Urothelium cell line (cell line): ENCODE measurements at places on chromosomes 13 and 19.
A peak's percentile ranks its signal among the peaks of the same experiment; 100 is the strongest.

DNA sequence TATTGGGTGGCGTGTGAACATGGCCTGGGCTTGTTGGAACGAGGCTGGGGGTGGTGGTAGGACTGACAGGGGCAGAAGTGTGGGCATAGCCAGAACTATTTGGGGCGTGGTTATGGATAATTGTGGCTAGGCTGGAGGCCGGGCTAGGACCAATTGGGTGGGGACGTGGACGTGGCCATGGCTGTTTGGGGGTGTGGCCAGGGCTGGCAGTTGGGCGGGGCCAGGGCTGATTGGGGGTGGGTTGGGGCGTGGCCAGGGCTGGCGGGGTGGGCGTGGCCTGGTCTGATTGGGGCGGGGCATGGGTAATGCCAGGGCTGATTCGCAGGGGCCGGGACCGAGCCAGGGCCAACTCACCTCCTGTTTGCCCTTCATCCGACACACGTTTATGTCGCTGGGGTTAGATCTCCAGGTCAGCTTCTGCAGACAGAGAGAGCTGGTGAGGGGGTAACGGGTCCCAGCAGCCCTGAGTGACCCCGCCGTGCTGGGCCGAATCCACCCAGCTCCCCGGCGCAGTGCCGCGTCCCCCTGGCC, 2.8 kb downstream of the SEMA6B start:
- peak; percentile 72 for DNase-seq

DNA sequence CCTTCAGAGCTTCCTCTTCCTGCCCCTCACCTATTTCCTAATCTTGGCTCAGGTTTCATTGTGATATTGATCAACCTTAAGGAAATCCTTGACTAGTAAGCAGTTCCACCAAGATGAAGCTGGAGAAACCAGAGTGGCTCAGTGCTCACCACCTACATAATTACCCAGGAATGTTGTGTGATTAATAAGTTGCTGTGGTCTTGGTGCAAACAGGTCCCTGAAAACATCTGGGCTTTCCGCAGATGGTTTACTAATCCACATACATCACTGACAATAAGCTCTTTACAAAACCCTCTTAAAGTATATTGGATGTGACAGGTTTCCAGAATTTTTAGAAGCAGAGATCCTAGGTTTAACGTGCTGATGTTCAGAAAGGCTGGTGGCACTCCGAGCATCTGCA, 8.6 kb upstream of the SERP2 start:
- no peak for DNase-seq

DNA sequence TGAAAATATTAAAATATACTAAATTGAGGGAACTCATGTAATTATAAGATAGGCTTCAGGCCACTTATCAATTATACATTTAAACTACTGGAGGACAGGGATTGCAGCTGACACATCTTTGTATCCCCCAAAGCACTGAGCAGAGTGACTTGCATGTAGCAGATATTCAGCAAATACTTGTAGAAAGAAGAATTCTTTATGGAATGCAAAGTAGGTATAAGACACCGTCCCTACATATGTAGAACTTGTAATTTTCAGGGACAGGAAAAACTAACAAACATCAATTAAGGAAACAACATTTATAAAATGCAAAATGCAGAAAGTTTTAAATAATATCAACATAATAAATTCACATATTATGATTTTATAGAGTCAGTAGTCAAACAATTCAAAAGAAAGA, 719.2 kb downstream of the OLFM4 start:
- no peak for DNase-seq

DNA sequence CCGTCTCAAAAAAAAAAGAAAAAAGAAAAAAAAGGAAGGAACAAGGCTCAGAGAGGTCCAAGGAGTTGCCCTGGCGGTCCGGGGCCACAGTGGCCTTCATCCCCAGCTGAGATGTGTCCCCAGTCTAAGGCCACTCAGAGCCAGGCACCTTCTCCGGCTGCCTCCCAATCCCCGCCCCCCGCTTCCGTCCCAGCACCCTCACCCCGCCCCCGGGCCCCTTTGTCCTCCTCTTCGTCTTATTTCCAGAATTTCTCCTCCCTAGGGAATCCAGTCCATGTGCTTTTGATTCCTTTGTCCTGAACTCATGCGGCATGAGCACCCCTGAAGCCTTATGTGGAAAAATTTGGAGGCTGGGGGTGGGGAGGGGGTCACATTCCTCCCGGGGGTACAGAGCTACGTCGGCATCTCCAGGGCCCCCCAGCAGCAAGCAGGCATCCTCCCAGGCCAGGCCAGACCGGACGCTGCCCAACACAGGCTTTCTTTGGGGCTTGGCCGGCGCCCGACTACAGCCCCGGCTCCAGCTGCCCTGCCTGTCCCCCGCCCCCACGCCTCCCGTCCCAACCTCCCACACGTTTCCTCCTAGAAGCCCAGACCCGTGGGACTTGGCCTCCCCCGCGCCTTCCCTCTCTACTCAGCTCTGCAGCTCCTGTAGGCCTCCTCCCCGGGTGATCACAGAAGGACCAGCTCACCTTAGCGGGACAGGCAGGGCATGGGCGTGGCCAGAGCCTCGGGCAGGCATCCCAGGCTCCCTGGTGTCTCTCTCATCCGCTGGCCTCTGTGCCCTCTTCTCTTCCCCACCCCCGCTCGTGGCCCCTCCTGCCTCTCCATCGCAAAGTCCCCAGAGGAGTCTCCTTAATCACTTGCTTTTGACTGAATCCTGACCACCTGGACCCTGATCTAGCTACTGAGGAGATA, 17.8 kb upstream of the ADGRE5 start:
- peak; percentile 74 for DNase-seq

GRCh38 chr19:45769821-45770191, 754 bp upstream of the SIX5 start:
- DNase-seq: no peak

GRCh38 chr19:46503848-46504453, 8.3 kb upstream of the PNMA8B start:
- no peak for DNase-seq

GRCh38 chr13:100619940-100620339, 31.4 kb upstream of the GGACT start:
- no peak for DNase-seq

- DNase-seq: peak; percentile 85
These were observed at the start of gene DZIP1 for GRCh38 chr13:95644601-95645052. DZIP1 (minus strand) TSS chr13:95644706; CDS start chr13:95642029, 2,677 bp downstream.

DNA sequence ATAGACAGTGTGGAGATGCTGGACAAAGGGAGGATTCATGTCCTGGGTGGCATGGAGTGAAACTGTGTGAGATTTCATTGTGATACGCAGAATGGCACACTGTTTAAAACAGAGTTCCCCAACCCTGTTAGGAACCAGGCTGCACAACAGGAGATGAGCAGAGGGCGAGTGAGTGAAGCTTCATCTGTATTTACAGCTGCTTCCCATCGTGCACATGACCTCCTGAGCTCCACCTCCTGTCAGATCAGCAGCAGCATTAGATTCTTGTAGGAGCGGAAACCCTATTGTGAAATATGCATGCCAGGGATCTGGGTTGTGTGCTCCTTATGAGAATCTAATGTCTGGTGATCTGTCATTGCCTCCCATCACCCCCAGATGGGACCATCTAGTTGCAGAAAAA, 72.5 kb downstream of the RAP2A start:
- DNase-seq: no peak

- DNase-seq: no peak
These were observed 52.3 kb downstream of the MRPL57 start for GRCh38 chr13:21228738-21229137.

- no peak for DNase-seq
These were observed 1.2 kb downstream of the SPART start for GRCh38 chr13:36344886-36345437.

DNA sequence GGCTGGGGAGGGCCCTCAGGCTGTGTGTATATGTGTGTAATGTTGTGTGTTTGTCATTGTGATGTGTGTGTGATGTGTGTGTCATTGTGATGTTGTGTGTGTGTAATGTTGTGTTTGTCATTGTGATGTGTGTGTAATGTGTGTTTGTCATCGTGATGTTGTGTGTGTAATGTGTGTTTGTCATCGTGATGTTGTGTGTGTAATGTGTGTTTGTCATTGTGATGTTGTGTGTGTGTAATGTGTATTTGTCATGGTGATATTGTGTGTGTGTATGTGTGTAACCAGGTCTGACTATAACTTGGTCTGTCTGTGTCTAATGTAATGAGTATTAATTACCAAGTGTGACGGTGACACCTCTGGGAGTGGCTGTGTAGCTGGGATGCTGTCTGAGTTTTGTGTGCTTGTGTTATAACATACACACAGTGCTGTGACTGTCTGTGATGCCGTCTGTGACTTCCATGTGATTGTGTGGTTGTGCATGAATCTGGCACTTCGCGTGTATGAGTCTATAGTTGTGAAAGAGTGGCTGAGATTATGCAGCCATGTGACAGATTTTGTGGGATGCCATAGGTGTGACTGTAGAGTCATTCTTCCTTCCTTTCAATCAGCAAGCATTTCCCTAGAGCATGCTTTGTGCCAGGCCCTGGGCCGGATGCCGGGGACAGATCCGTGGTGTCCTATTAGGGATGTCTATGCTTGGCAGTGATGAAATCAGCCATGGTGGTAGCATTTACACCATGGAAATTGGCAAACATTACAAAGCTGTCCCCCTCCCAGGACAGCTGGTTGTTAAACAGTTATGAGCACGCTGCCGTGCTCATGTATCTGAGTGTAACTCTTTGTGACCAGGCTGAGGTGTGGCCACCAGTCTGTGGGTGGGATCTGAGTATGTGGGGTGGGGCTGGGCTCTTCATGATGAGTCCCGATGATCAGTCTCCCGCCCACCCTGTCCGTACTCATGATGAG, 6.4 kb downstream of the TNFSF14 start:
- DNase-seq: no peak

DNA sequence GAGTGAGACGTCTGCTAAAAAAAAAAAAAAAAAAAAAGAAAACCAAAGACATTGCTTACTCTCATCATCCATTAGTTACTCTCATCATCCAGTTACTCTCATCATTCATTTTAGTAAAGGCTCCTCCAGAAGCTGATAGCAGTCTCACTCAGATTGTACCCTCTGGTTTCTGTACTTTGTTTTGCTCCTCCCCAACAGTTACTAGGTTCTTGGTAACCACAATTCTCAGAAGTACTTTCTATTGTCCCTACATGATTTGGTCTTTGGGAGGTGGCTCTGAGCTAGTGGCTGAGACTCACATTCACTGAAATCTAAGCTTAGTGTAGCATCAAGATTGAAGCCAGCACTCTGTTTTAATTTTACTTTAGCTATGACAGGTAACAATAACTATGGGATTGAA, 14.3 kb downstream of the ERICH4 start:
- no peak for DNase-seq

GRCh38 chr19:3171894-3172672, 6.5 kb upstream of the S1PR4 start:
- DNase-seq: peak; percentile 46

- no peak for DNase-seq
These were observed 197.1 kb upstream of the GPC6 start for GRCh38 chr13:93029536-93029935.

GRCh38 chr19:55489711-55490477, 1.7 kb downstream of the SSC5D start:
- DNase-seq: no peak

DNA sequence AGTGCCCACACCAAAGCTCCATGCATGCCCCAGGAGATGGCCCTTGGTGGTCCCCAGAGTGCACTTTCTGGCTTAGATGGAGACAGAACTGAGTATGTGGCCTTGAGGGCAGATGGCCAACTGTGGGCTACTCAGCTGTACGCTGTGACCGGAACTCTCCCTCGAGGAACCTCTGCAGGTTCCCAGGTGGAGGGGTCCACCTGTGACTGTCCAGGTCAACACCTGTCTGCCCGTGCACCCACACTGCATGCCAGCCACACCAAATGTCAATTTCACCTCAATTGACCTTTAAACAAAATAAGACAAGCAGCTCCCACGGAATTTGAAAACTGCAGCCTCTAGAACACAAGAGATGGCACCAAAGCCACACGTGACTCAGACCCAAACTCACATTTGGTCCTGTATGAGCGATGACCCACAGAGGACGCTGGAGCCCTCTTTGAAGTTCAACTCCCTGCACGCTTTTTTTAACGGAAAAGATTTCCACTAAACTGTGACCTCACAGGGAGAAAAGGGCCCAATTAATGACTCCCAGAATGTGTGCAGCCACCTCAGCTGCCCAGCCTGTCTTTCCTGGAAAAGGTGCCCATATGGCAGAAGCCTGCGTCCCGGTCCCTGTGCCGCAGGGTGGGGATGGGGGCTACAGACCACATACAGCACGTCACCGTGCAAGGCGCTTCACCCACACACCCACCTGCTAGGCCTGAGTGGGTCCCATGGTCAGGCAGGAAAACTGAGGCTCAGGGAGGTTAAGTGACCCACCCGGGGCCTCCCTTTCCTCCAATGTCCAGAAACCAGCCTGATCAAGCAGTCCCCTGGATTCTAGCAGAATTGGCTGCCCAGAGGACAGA, 47.7 kb downstream of the KLF2 start:
- no peak for DNase-seq

DNA sequence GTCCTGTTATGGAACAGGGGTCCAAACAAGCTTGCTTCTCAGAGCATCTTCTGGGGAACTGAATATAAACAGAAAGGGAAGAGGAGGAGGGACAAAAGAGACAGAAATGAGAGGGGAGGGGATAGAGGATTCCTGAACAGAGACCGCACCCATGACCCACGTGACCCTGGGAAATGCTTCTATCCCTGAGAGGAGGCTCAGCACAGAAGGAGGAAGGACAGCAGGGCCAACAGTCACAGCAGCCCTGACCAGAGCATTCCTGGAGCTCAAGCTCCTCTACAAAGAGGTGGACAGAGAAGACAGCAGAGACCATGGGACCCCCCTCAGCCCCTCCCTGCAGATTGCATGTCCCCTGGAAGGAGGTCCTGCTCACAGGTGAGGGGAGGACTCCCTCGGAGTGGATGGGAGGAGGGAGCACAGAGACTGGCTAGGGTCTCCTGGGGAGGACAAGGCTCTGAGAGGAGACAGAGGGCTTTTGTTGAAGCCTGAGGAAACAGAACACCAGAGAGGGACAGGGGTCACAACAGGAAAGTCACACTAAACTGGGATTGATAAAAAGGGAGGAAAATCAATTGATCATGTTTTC, at the start of gene CEACAM6:
TSS of gene CEACAM6 (plus strand) at position 203 of the 586 bp plus-strand sequence. CDS start at position 312, 109 bp downstream.
- DNase-seq: no peak

GRCh38 chr13:51905787-51906186, 44.0 kb downstream of the CCDC70 start:
- no peak for DNase-seq

DNA sequence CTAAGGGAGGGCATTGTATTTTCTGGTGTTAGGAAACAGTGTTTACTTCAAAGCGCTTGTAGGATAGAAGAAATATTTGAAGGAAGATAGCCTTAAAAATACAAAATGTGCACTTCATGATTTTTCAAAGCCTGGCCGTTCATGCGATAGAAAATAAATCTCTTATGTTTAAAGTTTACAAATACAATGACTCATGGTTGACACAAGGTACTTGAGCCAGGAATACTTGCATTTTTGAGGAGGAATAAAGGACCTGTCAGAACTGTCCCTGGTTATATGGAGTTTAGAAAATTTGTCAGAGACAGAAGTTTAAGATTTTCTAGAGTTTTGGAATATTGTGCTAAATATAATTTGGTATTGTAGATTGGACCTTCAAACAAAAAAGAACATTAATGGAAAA, 1223.2 kb upstream of the SLC10A2 start:
- DNase-seq: no peak

DNA sequence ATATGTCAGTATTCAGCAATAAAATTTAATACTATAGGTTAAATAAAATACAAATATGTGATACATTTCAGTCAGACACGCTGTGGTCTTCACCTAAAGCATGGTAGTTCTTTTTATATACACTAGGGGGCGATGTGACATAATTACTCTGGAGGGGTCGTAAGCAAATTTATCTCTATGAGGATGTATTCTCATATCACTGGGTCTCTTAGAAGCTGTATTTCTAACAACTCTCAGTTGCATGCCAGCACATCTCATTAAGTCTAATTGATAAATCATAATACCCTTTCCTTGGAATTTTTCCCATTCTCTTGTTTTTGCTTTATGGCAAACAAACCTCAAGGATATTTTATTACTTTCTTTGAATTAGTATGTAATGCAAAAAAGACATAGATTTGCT, 3.9 kb upstream of the PCDH17 start:
- peak; percentile 5 for DNase-seq
